ENCODE measurements at places on chromosomes 5 and 9.
A peak's percentile ranks its signal among the peaks of the same experiment; 100 is the strongest.

DNA sequence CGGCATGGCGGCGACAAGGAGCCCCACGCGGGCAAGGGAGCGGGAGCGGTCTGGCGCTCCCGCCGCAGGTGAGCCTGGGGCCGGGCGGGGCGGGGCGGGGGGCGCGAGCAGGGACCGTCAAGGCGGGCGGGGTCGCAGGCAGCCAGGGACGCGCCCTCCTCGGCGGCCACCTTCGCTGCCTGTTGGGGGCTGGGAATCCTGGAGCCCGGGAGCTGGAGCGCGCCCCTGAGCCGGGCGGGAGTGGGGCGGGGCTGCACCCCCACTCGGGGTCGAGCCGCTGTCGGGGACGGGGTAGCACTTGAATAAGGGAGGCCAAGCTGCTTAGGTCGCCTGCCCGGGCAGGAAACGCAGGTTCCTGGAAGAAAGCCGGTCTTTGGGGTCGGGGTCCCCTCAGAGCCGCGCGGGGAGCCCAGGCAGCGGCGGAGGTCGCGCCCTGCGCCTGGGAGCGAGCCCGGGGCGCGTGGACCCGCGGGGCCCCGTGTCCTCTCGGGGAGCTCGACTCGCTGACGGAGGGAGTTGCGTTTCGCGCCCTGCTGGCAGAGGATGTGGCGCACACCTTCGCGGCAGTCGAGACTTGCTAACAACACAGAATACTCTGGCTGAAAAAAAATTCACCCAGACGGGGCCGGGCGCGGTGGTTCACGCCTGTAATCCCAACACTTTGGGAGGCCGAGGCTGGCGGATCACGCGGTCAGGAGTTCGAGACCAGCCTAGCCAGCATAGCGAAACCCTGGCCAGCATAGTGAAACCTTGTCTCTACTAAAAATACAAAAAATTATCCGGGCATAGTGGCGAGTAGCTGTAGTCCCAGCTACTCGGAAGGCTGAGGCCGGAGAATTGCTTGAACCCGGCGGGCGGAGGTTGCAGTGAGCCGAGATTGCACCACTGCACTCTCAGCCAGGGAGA is 552 bp downstream of the OTULINL start:
- peak; percentile 22 for DNase-seq

DNA sequence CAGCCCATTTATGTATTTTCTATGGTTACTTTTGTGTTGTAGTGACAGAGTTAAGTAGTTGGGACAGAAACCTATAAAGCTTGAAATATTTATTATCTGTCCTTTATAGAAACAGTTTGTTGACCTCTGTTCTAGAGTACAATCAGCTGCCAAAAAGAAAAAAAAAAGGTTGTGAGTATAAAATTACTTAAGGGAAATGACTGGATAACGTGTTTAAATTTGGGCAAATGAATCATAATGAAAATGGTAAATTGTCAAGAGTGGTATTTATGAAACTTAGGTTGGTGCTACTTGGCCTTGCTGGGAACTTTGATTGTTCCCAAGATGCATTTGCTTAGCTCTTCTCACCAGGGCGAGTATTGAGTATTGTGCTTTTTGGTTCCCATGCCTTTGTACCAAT is 70.2 kb upstream of the IL6ST start:
- no peak for DNase-seq

DNA sequence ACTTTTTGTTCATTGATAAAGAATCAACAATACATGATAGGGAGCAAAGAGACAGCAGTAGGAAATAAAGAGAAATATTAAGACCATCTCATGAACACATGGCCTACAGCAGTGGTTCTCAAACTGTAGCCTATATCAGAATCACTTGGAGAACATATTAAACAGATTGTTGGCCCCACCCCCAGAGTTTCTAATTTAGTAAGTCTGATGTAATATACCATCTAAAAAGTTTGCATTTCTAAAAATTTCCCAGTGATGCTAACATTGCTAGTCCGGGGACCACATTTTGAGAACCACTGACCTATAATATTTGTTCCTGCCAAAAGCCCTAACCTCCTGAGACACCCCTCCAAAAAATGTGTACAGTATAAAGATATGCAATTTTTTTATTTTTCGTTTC is 306.2 kb upstream of the NREP start:
- DNase-seq: no peak

GRCh38 chr5:72125941-72126620 is 18.8 kb downstream of the MAP1B start:
- no peak for DNase-seq

DNA sequence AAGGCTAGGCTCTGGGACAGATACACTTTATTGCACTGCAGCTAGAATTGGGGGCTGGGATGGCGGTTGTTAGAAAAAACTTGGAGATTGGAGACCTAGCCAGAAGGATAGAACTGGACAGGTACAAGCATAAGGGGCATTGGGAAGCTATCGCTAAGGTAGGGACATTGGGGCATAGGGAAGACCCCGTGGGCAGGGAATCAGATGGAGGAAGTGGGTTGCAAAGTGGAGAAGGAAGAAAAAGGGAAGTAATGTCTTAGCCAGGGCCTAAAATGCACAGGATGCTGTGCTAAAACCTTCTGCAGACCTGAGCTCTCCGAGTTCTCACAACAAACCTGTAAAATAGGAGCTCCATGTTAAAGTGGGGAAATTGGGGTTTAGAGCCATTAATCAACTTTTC is 178.2 kb downstream of the ZDHHC21 start:
- no peak for DNase-seq

DNA sequence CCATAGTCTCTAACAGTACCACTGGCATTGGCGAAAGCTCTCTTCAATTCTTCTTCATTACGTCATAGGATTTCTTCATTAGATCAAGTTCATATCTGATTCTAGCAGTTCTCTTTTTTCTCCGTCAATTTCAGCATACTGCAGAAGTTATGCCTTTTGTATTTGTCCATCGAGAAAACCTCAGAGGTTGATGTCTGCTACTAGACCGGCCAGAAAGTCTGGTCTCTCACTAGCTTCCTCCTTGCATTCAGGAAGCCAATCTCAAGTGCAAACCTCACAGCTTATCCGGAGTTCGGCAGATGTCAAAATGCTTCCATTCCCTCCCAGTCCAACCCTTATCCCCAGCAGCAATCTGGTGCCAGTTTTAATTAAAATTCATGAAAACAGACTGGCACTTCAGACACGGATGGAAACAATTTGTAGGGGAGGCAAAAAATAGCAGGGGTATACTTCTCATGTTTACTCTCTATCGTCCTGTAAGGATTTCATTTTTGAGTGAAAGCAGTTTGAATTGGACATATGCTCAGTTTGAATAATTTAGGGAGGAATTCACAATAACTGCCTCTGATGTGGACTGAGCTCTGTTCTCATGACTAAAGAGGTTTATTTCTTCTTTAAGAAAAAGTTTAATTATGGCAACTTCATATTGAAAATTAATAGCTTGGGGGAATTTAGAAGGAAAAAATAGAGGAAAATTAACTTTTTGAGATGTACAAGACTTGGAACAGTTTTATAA is 56.4 kb upstream of the TMC1 start:
- DNase-seq: no peak

DNA sequence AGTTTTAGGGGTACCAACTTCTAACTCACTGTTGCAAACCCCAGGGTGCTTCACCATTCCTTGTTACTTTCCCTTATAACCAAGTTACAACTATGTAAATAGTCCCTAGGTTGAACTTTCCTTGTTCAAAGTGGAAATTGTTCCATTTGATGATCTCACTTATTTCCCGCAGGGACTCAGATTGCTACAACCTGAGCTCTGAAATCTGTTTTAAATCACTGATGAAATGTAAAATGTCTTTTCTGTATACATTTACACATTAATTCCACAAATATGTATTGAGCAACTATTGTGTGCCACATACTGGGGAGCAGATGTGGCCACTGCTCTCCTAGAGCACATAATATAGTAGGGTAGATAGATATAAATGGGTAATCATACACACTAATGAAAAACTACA is 69.1 kb upstream of the TARS1 start:
- DNase-seq: no peak

- no peak for DNase-seq
These were observed 148.7 kb downstream of the MLLT3 start for GRCh38 chr9:20473515-20474013.

GRCh38 chr5:141747152-141748141 is 65.4 kb upstream of the ARAP3 start:
- DNase-seq: peak; percentile 82

- DNase-seq: no peak
These were observed 35.8 kb downstream of the SLC36A1 start for GRCh38 chr5:151483176-151483575.

GRCh38 chr5:143308731-143309130 is 94.8 kb downstream of the NR3C1 start:
- DNase-seq: no peak

GRCh38 chr5:53023969-53024368 is 34.8 kb downstream of the ITGA2 start:
- DNase-seq: no peak

DNA sequence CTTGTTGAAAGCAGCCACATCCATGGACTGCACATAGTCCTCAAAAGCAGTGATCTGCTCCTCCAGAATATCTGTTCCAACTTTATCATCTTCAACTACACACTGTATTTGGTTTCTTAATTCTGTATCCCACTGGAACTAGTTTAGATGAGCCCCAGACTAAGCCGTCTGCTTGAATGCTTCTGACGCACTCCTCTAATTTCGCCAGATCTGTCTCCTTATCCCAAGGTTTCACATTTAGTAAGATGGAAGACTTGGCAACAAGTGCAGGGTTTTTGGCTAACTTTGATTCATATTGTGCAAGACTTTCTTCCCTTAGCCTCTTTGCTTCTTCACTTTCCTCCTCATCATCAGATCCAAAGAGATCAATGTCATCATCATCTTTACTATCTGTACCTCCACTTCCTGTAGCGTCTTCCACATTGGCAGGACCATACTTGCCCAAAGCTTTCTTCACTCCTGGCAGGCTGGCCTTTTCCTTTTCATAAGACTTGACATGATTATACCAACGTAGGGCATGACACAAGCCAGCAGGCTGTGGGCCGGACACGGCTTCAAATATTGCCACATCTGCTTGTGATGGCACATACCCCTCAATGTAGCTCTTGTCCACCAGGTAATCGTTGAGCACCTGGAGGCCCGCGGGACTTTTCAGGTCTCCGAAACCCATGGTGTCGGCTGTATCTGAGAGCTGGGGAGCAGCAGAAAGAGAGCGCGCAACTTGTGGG is 56.2 kb upstream of the PIK3R1 start:
- no peak for DNase-seq

DNA sequence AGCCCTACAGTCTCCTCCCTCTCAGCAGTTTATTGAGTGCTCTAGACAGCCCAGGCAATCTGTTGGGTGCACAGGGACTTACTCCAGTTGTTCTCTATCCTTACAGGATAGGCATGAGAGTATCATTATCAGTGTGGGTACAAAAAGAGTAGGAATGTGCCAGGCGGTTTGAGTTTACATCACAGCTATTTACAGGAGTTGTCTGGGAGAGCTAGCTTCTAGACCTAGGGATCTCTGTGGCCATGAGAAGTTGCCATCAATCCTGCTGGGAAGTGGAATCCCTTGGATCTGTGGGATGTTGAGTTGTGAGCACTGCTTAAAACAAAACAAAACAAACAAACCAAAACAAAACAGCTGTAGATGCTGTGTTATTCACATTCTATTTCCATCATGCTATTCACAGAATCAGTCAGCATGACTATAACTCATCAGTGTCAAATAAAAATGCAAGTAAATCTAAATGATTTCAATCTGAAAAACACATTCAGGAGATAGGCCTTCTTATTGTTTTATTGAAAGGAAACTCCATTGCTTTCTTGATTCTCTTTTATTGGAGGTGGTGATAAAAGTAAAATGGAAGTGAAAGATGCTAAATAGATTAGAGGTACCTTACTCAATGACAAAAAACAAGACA is 552.4 kb upstream of the ZNF608 start:
- DNase-seq: no peak

- no peak for DNase-seq
These were observed 5.2 kb upstream of the ZDHHC11 start for GRCh38 chr5:855771-856530.

GRCh38 chr5:55593115-55593472 is 58.3 kb upstream of the PLPP1 start:
- no peak for DNase-seq

DNA sequence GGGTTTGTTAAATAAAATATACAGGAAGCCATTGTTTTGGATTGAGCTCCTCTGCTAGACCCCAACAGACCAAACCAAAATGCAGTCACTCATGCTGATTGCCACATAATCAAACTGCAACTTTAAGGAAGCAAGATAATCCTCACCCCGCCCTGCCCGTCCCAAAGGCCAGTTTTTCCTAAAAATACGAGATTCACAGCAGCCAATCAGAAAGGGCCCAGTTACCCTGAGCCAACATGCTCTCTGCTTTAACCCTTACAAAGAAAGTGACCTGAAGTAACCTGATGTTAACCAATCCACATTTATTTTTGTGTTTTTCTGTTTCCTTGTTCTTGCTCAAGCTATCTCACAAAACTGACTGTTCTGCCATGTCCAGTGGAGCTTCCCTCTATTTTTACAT is 21.5 kb upstream of the RNF20 start:
- DNase-seq: no peak

- no peak for DNase-seq
These were observed 865.4 kb upstream of the ACO1 start for GRCh38 chr9:31519011-31519410.

GRCh38 chr5:64166201-64166959 is 737 bp downstream of the RNF180 start:
- DNase-seq: no peak

DNA sequence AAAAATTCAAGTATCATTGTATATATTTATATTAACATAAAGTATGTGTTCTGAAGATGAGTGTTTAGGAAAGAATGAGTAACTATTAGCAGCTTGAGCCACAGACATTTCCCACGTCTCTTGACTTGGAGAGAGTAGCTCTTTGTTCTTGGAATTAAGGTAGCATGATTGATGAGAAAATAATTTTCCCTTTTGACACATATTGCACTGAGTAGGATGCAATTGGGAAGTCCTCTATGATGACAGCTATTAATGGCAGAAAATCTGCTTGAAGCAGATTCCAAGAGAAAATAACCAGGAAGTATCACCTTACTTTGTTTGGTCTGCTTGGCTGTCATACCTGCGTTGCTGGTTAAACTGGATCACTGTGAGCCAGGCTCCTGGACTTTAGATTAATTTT is 204.8 kb downstream of the TLE4 start:
- no peak for DNase-seq

GRCh38 chr5:79875230-79875629 is 115.8 kb downstream of the MTX3 start:
- DNase-seq: no peak
